ENCODE measurements at places on chromosomes 6 and 20.

DNA sequence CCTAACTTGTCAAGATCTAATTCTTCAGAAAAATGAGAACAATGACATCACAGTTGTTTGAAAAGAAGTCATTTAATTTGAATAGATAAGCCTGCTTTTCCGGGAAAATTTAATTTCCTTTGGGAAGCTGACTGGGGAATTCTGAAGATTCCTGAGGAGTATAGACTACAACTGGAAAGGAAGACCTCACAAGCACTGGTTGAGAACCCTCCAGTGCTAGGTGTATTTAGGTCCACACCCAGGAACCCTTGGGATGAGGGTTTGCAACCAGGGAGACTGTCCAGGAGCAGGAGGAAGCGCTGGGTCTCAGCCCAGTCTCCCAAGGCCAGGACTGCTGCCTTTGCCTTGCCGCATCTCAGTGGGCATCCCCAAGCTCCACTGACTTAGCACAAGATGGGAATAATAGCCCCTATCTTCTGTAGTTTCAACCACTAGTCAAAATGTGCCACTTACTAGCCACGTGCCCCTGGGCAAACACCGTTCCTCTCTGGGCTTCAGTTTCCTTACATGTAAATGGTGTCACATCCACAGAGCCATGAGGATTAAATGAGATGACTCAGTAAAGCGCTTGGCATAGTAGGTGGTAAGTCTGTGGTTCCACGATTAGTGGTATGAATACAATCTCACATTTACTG is 6.9 kb upstream of the CD93 start:
- no peak for DNase-seq

GRCh38 chr6:119339941-119340456 is 9.6 kb downstream of the MAN1A1 start:
- DNase-seq: no peak

DNA sequence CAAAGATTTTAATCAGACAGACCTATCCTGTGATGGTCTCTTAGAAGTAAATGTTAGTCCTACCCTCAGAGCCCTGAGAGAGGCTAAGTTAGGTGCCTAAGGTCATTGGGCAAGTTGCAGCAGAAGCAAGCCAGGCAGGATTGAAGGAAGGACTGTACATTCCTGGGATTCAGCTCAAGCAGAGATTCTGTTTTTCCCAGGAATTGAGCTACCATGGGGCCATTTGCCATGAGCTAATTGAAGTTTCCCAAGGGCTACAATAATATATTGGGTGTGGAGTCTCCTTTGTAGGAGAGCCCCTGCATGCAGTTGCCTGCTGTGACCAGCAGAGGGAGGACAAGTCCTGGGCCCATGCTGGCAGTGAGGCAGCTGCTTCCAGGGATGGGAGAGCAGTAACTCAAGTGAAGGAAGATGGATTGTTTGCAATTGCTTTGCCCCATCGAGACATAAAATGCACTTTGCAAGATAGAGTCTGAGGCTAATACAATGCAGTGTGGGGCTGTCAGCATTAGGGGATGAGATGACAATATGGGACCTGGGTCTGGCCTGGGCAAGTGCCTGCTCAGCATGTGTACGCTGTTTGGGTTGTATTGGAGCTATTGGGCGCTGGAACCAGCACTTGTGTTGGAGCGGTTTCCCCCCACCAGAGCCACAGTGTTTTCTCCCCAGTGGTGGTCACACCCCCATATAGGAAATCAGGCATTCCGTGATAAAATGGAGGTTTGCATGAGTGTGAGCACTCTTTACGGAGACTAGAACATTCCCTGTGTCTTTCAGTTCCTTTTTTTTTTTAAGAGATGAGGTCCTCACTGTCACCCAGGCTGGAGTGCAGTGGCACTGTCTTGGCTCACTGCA is 27.9 kb downstream of the DNMT3B start:
- no peak for DNase-seq

GRCh38 chr6:40386200-40386599 is 201.0 kb downstream of the LRFN2 start:
- peak; percentile 50 for DNase-seq

- DNase-seq: no peak
Measured at GRCh38 chr6:29959467-29959866, 17.1 kb downstream of the HLA-A start.

DNA sequence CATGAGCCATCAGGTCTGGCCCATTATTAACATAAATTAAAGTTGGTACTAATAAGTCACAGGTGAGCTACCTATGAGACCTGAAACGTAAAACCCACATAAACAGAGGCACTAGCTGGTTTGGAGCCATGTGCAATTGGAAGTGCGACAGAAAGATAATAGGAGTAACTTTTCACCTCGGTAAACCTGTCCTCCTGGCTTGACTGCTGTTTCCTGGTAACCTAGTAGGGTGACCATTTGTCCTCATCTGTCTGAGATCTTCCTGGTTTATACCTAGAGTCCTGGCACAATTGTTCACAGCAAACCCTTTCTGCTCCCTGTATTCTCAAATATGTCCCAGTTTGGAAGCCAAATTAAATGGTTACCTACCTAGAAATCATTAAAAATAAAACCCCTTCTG is 7.4 kb downstream of the TBC1D20 start:
- no peak for DNase-seq

DNA sequence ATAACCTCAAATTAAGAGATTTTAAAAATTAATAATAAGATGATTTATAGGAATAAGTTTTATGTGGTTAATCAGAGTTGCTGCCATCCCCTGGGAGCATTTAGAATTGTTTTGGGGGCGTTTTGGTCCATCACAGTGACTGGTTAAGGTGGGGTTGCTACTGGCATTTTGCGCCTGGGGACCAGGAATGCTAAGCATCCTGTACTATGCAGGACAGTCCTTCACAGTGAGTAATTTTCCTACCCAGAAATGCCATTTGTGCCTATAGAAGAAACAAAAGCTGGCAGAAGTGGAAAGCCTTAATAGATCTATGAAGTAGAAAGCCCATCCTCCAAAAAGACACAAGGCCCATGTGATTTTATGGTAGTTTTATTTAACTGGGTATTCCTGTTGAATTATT is 118.0 kb downstream of the ANKS1A start:
- DNase-seq: no peak

GRCh38 chr20:5113615-5113986 is 6.2 kb downstream of the PCNA start:
- DNase-seq: no peak

DNA sequence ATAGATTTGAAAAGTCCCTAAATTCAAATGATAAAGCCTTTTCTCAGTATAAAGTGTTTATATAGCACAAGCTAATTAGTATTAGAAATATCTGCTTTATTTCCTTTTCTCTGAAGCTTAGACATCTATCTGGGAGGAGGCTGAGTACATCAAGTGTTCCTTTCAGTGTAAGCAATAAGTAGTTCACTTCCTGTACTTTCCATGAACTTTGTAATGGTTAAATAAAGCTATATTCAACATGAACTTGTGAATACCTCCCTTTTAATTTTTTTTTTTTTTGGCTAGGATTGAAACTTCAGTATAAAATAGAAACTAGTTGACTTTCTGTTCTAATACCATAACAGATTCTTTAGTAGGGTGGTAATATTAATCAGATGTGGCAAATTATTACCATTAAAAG is 190.9 kb downstream of the CENPW start:
- DNase-seq: no peak

DNA sequence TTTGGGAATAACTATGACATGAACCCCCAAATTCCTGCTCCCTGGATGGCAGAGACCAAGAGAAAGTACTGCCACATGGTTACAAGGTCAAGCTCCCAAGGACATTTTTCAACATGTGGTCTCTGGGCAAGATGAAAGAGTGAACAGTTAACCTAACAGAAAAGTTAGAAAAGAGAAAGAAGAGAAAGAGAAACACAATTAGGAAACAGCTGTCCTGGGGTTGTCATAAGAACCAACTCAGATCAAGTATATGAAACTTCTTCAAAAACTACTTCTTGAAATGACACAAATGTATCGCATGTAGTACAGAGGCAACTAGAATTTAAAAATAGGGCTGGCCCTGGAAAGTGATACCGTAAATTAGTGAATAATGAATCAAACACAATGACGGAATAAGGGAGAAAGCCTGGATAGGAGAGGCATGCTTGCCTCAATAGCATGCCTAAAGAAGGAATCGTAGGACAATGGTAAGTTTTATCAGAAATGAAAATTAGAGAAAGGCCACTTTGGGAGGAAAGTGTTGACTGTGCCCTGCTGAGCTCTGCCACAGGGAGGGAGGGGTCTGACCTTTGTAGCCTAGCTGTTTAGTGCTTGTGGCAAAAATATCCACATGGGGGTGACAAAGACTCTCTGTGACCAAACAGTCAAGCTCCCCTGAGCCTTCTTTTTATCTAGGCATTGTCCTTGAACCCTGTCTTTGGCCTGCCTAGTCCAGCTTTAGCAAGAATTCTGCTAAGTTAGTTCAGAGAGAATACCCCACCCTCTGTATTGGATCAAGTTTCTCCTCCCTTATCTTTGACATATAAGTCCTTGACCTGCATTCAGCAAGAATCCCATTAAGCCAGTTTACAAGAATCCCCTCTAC is 4.3 kb upstream of the DCBLD1 start:
- no peak for DNase-seq

- no peak for DNase-seq
Measured at GRCh38 chr20:5735845-5736510, 14.2 kb upstream of the SHLD1 start.

DNA sequence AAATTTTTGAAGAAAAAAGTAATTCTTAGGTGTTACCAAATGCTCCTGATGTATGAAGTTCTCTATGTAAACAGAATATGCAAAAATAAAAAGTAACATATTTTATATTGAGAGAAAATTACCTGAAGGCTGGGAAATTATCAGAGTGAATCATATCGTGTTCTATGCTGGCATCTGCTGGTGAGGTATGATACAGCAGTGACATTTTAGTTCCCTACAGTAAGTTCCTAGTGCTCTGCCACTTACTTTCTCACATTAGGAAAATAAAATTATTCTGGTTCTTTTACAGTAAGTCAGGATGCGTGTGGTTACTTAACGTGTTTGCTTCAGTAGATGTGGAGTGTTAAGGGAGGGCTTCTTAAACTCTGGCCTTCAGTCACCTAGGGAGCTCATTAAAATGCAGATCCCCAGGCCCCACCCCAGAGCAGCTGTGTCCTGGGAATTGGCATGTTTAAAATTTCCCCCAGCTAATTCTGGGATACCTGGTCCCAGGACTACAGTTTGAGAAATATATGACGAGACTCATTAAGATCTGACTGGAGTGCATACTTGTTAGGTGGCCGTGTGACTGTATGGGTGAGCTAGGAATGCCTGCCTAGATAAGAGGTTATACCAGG is 3.2 kb downstream of the ACTR5 start:
- DNase-seq: no peak

- DNase-seq: no peak
Measured at GRCh38 chr6:152271776-152272464, 365.2 kb downstream of the SYNE1 start.

Data from esophagus muscularis mucosa (tissue), 4 donors.